Vagina (tissue), 2 donors: ENCODE measurements at places on chromosomes 13 and 19.

GRCh38 chr19:45854167-45854778 is 8.7 kb downstream of the SYMPK start:
- H3K4me1 ChIP-seq: no peaks in the 10 kb centered on the region
- no peaks in the 10 kb centered on the region for H3K27me3 ChIP-seq

GRCh38 chr19:38061294-38061693 is 154.3 kb downstream of the SIPA1L3 start:
- H3K27me3 ChIP-seq: no peaks in the 10 kb centered on the region
- no peak overlapping the region for H3K27ac ChIP-seq
- DNase-seq: no peak
- H3K4me1 ChIP-seq: peaks cover 14% of the 10 kb centered on the region
- no peaks in the 10 kb centered on the region for H3K36me3 ChIP-seq
- no peak overlapping the region for H3K4me3 ChIP-seq

- H3K4me3 ChIP-seq: no peak overlapping the region
- DNase-seq: no peak
- H3K36me3 ChIP-seq: no peaks in the 10 kb centered on the region
These were observed 98.3 kb downstream of the TNFRSF19 start for GRCh38 chr13:23668562-23668961.

- no peak for DNase-seq
- peaks cover 50% of the 10 kb centered on the region for H3K4me1 ChIP-seq
- no peak overlapping the region for H3K4me3 ChIP-seq
These were observed 42.6 kb downstream of the USP12 start for GRCh38 chr13:27128825-27129627.

GRCh38 chr13:24748061-24748400 is 15.9 kb upstream of the RNF17 start:
- H3K4me3 ChIP-seq: no peak overlapping the region
- no peak for DNase-seq
- no peaks in the 10 kb centered on the region for H3K27me3 ChIP-seq

DNA sequence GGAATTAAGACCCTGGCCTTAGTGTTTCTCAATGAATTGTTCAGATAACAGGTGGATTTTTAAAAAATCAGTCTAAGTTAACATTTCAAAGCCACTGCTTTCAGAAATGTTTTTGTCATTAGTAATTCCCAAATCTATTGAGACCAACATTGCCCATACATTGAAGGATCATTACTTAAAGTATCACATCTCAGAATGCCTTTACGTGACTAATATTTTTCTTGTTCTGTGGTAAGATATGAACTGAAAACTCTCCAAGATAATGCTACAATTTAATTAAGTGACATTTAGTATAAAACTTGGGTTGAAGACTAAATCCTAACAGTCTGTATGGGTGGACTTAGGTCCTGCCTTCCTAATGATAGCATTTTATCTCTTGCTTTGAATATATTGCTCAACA is 59.4 kb upstream of the POSTN start:
- no peaks in the 10 kb centered on the region for H3K4me1 ChIP-seq
- H3K36me3 ChIP-seq: no peaks in the 10 kb centered on the region
- no peak overlapping the region for H3K27ac ChIP-seq
- H3K27me3 ChIP-seq: no peaks in the 10 kb centered on the region

- H3K27ac ChIP-seq: peak overlapping the region; percentile 86
- H3K4me3 ChIP-seq: peak overlapping the region; percentile 28
- H3K36me3 ChIP-seq: no peaks in the 10 kb centered on the region
- no peaks in the 10 kb centered on the region for H3K27me3 ChIP-seq
- peaks cover 29% of the 10 kb centered on the region for H3K4me1 ChIP-seq
- no peak for DNase-seq
These were observed 13.2 kb upstream of the ASF1B start for GRCh38 chr19:14149509-14149994.

DNA sequence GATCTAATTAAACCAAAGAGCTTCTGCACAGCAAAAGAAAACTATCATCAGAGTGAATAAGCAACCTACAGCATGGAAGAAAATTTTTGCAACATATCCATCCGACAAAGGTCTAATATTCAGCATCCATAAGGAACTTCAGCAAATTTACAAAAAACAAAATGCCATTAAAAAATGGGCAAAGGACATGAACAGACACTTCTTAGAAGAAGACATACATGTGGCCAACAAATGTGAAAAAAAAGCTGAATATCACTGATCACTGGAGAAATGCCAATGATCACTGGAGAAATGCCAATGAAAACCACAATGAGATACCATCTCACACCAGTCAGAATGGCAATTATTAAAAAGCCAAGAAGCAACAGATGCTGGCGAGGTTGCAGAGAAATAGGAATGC is 32.5 kb downstream of the ZNF582 start:
- no peak for DNase-seq
- H3K36me3 ChIP-seq: no peaks in the 10 kb centered on the region
- no peak overlapping the region for H3K27ac ChIP-seq
- H3K4me3 ChIP-seq: no peak overlapping the region
- no peaks in the 10 kb centered on the region for H3K27me3 ChIP-seq
- no peaks in the 10 kb centered on the region for H3K4me1 ChIP-seq

- no peaks in the 10 kb centered on the region for H3K36me3 ChIP-seq
- H3K27me3 ChIP-seq: no peaks in the 10 kb centered on the region
- no peak for DNase-seq
- H3K4me3 ChIP-seq: no peak overlapping the region
- H3K4me1 ChIP-seq: no peaks in the 10 kb centered on the region
- H3K27ac ChIP-seq: no peak overlapping the region
These were observed 23.7 kb upstream of the GPR183 start for GRCh38 chr13:99330942-99331341.
